Stimulated activated CD4-positive, alpha-beta T cell treated with anti-CD3 and anti-CD28 coated beads, Interleukin-12 subunit alpha, Interleukin-12 subunit beta, amount 100 ng/mL, for 24 hours (primary cell): ENCODE measurements at places on chromosomes 1 and 21.

DNA sequence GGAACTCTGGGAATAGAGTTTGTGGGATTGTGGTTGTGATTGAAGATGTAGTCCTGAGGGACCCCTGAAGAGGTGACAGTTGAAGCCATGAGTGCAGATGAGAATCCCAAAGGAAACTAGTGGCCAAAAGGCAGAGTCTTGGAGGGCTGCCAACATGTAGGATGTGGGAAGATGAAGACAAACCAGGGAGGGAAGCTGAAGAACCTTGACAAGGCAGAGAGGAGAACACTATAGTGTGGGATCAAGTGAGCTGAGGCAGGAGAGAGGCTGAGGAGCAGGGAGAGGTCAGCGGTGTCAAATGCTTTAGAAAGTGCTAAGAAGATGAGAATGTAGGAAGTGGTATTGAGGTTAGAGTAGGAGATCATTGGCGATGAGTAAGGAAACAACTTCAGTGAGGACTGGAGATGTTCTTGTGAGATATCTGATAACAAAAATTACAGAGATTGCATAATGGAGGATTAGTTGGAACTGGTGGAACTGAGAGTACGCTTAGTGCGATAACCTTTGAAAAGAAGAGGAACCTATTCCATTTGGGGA, 88.5 kb upstream of the VCAM1 start:
- DNase-seq: no peak

DNA sequence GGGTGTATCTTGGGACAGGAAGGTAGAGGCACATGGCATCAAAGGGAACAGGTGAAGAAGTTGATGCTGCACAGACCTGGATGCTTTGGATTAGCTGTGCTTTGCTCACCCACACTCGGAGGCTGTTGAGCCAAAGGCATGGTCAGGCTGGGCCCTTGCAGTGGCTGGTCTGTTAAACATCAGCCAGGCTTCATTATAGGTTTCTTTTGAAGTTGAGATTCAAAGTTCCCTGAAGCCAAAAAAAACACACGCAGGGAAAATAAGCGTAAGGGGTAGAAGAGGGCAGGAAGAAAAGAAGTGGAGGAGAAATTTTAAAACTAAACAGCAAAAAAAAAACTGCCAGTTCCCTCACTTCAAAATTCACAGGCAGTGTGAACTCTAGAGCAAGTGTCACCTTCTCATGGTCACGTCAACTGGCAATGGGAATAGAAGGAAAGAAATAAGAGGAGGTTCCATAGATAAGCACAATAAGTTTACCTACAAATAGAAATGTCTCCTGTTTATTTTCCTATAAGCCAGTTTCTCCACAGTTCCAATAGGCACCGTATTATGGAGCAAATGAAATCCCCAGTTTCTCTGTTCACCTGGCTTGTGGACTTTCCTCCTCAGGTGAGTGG, 139.5 kb downstream of the PAPPA2 start:
- no peak for DNase-seq

GRCh38 chr1:110873856-110874255, 908 bp downstream of the CD53 start:
- no peak for DNase-seq

GRCh38 chr21:40047993-40048730, 180.9 kb downstream of the PCP4 start:
- no peak for DNase-seq

- DNase-seq: no peak
These were observed 137.1 kb downstream of the CAMTA1 start for GRCh38 chr1:6922096-6922931.

DNA sequence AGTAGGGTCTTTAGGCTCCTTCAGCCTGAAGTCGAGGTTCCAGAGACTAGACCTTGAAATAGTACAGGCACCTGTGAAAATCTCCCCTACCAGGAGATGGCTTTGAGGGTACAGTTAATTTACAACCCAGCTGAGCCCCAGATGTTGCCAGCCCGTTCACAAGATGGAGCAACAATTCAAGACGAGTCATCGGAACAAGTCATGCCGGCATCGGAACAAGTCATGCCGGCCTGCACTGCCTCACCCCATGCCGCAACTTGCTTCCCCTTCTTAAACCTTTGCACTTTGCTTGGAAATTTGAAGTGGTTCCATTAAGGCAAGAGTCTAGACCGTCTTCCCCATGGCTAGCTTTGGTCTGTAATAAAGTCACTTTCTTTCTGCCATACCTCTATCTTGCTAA, 16.0 kb downstream of the HHAT start:
- no peak for DNase-seq

GRCh38 chr1:78029793-78030192, 16.0 kb upstream of the GIPC2 start:
- no peak for DNase-seq

DNA sequence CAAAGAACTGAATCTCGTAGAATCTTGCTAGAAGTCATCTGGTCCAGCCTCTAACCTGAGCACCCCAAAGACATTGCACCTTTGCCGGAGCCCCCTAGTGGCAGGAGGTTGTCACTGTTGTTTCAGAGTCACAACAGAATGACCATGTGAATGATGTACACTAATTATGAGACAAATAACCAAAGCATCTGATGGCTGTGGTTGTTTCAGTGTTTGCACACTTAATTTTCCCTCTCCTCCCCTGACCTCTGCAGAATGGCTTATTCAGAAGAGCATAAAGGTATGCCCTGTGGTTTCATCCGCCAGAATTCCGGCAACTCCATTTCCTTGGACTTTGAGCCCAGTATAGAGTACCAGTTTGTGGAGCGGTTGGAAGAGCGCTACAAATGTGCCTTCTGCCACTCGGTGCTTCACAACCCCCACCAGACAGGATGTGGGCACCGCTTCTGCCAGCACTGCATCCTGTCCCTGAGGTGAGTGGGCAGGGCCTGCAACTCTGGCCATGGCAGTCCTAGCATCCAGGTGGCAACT, 26.4 kb downstream of the TRAF5 start:
- peak; percentile 54 for DNase-seq
